Epithelial cell of umbilical artery (primary cell): ENCODE measurements at places on chromosomes 3 and 15. TPM values are rescaled to one million over a fixed set of nuclear protein-coding genes. Genes with fewer than 3 reads are reported as not detected.

Gene EPHA3
- total RNA-seq: 0.15 TPM in 1 of 2 replicates, not detected in the other

Gene TGM4
- 0.15 TPM in 1 of 2 replicates, not detected in the other for total RNA-seq

Gene CLDN11
- total RNA-seq: 98.7 and 169 TPM in 2 replicates

Gene STAB1
- total RNA-seq: 189 and 191 TPM in 2 replicates

Gene SEMA5B
- total RNA-seq: not detected in 2 replicates

Gene WDR93
- total RNA-seq: not detected in 2 replicates

Gene MYRIP
- 1.3 and 2.9 TPM in 2 replicates for total RNA-seq

Gene SLC25A20
- total RNA-seq: 26.3 and 34.7 TPM in 2 replicates

Gene GASK1A
- total RNA-seq: not detected in 2 replicates

Gene EFHB
- 0.65 TPM in 1 of 2 replicates, not detected in the other for total RNA-seq

Gene A4GNT
- total RNA-seq: not detected in 2 replicates

Gene CCR3
- not detected in 2 replicates for total RNA-seq

Gene AEN
- 72.1 and 76.9 TPM in 2 replicates for total RNA-seq

Gene WDR5B
- 3.2 and 4.9 TPM in 2 replicates for total RNA-seq

Gene CCNB2
- total RNA-seq: 43.2 and 52.7 TPM in 2 replicates

Gene PLSCR4
- total RNA-seq: 27.9 and 56.8 TPM in 2 replicates

Gene CORO2B
- total RNA-seq: 0.32 and 0.91 TPM in 2 replicates

Gene C3orf22
- not detected in 2 replicates for total RNA-seq

Gene PPM1L
- total RNA-seq: 0.61 and 0.97 TPM in 2 replicates
